ENCODE measurements at places on chromosomes 2 and 18.

- DNase-seq = no peak
These were observed at the start of gene NGEF for GRCh38 chr2:233013027-233013461. Gene NGEF, minus strand, starts transcription at chr2:233013256. Its CDS starts 38,366 bp downstream, at chr2:232974890.

GRCh38 chr2:3876685-3877084 is 173.3 kb downstream of the DCDC2C start:
- no peak for DNase-seq

GRCh38 chr2:110105608-110106467 is 9.8 kb downstream of the MALL start:
- no peak for DNase-seq

- DNase-seq = no peak
These were observed 1868.8 kb upstream of the CELF4 start for GRCh38 chr18:39434223-39434920.

- DNase-seq = no peak
These were observed 24.8 kb upstream of the TMEM131 start for GRCh38 chr2:98020516-98020915.

DNA sequence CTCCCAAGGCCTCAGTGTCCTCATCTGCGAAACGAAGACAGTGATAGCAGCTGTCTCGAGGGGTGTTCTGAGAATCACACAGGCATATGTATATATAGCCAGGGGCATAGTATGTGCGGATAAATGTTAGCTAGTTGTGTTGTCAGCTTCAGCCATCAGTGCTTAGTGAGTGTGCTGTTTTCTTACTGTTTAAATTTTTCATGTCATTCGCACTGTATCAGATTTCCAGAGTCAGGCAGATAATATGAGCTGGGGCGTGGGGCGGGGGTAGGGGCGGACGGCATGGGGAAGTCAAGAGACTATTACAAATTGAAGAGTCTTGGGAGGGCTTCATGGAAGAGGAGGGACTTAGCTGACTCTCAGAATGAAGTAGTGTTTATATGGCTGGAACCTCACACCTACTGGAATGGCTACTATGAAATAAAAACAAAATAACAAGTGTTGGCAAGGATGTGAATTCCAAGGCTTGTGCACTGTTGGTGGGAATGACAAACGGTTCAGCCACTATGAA is 7.0 kb downstream of the TRAPPC12 start:
- no peak for DNase-seq

DNA sequence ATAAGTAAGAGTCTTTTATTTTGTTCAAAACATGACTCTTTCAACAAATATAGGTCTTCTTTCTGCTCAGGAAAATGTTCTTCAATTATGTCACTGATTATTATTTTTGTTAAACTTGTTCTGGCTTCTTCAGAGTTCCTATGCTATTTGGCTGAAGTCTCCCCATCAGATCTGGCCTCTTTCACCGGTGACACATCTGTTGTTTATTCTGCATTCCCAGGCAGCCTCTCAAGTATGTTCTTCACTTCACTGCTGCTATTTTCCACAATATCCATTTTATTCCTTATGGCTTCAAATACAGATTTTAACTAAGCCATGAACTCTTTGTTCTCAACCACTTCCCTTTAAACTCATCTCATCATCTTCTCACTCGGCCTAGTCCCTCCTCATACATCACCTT is 45.7 kb downstream of the HDAC4 start:
- DNase-seq = no peak
